Stimulated activated CD4-positive, alpha-beta T cell treated with anti-CD3 and anti-CD28 coated beads, Interleukin-4, amount 100 ng/mL, for 48 hours (primary cell): ENCODE measurements at places on chromosomes 11 and 22.

DNA sequence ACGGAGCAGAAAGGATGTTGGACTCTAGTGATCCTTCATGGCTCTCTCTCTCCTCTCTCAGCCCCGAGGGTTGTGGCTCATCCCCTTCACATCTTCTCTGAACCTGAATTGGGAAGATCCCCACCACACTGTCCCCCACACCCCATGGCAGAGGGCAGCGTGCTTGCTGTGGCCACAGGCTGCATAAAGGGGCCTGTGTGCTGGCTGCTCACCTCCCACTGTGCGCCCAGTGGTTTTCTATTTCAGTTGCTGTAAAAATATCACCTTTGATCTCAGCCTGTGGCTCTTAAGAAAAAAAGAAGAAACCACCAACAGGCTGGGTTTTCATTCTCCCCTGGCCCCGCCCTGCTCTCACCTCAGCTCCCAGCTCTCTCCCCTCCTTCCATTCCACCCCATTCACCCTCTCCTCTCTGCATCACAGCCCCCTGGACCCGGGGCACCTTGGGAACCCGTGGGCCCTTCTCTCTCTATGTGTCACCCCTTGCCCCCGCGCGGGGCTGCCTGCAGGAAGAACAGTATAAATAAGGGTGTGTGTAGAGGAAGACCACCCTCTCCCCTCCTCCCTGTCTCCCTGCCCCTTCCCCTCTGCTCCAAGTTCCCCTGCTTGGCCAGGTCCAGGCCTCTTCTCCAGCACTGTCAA lies 25.8 kb upstream of the WNT11 start:
- DNase-seq, result no peak

DNA sequence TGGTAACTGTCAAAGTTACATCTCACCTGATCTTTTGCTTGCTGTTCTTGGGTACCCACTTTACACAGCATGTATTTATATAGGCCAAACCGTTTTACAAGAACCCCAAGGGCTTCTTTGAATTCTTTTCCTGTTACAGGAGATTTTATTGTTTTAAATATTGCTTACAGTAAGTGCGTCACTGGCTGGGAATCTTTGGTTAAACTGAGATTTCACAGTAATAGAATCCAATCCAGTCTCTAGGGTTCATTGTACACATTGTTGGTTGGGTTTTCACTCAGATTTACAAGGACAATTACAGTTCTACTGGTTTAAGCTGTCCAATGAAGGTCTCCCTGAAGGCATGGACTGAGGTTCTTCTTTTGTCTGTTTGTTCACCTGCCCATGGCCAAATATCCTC lies 171.7 kb downstream of the INSC start:
- DNase-seq, result no peak

DNA sequence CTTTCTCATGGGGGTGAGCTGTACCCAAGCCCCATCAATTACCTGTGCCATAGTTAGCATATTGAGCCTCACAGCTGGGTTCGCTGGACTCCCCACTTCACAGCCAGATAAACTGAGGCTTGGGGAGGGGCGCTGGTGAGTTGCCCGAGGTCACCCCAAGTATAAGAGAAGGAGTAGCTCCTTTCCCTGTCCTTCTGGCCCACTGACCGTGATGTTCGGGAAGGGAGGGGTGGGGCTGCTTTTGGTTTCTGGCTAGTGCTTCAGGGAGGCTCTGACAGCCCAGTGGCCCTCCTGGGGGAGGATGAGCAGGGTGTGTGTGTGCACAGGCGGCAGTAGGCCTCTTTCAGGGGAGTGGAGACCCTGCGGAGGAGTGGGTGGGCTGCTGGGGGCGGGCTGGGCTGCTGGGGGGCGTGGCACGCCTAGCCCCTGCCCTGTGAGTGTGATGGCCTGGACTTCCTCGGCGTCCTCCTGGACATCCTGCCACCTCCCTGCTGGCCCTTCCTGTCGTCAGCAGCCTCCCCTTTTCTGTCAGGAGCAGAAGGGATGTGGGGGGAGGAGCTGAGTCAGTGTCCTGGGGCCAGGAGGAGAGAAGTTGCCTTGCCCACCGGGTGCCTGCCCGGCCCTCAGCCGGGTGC lies 50.3 kb downstream of the TRIOBP start:
- DNase-seq, result no peak

- DNase-seq, result no peak
These were observed 235.9 kb upstream of the ARHGAP20 start for GRCh38 chr11:110948112-110948511.

DNA sequence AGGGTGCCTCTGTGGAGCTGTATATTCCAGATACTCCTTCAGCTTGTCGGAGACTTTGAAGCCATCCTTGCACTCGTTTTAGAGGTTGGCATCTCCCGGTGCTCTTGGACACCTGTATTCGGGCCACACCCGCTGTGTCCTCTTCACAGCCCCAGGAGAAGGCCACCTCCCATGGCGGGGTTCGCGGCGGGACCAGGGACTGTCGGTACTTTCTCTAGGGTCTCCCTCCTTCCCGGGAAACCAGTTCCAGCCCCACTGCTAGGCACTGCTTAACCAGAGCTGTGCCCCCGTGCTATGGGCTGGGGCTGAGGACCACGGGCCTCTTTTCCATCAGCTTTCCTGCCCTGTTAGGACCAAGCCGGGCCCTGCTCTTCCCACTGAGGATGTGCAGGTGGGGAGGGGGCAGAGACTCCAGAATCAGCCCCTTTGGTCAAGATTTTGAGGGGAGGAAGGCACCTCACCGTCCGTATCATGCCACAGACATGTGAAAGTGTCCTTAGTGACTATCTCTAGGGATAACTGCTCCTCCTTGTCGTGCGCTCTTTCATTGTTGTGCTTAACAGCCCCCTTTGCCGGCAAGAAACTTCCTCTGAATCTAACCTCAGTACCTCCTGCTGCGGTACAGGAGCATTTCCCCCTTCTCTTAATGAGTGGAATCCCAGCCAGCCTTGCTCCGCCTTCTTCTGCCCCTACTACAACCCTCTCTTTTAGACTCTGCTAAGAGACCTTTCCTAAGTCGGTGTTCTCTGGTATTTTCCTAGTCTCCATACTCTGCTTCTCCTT lies 1.2 kb upstream of the B3GAT1 start:
- no peak for DNase-seq

DNA sequence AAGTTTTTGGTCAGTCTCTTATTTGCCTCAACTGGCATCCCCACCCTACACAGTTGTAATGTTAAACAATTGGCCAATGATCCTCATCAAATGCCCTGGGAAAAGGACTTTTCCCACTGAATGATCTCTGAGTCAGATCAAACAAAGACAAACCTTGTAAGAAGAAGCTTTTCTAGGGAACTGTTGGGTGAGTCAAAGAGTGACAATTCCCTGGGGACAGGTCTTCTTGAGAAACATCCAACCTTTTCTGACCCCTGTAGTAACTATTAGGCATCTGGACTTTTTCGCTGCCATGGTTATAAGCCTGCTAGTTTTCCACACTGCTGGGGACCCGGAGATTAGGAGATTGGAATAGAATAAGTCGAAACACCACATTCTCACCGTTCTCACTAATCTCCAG lies 789.8 kb upstream of the API5 start:
- no peak for DNase-seq

GRCh38 chr11:35978183-35978582 lies 34.3 kb downstream of the LDLRAD3 start:
- DNase-seq, result no peak

DNA sequence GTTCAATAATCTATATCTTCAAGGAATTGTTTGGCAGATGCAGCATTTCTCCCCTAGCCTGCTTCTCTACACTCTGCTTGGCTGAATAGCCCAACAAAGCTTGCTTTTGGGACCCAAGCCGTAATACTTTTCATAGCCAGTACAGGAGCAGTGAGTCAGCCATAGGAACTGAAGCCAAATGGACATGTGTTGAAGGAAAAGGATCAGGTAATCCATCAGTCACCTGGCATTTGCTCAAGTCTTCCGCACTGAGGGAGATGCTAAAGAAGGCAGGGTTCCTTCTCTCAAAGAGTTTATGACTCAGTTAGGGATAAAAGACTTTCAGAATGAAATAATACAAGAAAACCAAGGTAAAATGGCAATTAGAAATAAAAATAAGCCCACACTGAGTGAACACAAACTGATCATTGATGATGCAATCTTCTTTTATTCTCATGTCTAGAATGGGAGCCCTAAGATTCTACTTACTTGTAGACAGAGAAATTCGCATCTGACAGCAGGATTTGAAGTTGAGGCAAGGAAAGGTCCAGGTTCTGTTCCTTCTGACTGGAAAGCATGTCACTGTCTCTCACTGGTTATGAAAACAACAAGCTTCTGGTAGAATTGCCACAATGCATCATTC lies 13.2 kb downstream of the C11orf87 start:
- no peak for DNase-seq

DNA sequence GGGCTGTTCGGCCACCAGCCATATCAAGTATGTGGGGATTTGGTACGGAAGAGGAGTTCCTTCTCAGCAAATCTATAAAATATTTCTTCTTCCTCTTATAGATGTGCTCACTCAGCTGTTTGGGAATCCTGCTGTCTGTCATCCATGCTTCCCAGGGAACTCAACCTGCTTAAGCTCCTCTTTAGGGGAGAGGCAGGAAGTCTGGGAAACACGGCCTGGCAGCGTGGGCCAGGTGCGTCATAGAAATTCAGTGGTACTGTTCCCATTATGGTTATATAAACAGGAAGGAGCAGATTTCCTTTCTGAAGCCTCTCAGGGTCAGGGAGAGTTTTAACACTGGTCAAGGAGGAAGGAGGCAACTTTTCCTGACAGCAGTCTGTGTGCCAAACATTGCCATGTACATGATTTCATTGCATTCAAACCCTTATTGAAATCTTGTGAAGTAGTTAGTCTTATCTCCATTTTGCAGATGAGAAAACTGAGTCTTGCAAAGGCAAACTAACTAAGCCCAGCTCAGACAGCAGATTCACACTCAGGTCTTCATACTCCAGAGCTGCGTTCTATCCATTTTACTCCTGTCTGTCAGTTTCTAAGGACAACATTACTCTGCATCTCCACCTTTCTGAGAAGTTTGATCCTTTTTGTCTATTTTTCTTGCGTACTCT lies 35.4 kb upstream of the AMOTL1 start:
- DNase-seq, result no peak

- no peak for DNase-seq
These were observed 1.6 kb downstream of the IFITM10 start for GRCh38 chr11:1748636-1749394.

DNA sequence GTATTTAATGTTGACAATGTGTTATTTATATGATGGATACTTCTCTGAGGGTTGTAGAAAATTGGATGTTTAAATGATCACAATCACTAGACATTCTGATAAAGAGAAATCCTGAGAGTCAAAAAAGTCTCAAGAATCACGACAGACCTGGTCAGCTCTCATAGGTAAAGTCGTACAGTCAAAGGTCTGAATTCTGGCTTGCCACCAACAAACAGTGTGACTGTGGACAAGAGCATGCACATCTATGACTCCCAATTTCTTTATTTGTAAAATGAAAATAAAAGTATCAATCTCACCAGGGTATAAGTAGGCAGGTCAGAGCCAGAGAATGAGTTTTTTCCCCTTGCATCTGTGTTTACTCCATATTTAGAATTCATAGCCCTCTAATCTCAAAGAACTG lies 556.7 kb downstream of the FAM181B start:
- DNase-seq, result no peak

- DNase-seq, result no peak
These were observed 120.9 kb downstream of the GALNT18 start for GRCh38 chr11:11500744-11501487.

DNA sequence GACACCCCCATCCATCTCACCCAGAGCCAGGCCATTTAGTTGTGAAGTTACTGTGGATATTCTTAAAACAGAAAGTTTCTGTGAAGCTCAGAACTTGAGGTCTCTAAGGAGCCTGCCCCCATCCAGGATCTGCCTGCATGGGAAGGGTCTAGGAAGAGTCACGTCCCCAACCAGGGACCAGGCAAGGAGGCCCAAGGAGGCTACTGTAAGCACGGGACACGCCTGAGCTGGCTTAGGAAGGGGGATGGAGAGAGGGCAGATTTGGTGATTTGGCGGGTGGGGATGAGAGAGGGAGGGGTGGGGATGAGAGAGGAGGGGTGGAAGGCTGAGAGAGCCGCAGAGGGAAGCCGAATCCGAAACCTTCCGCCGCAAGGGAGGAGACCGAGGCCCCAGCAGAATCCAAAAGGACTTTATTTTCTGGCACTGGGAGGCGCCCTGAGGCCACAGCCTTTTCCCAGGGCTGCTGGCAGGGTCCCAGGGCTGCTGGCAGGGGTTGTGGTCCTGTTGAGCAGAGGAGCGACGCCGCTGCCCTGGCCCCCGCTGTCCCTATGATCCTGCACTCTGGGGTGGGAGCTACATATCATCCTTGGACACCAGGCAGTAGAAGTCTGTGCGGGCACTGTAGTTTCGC lies 9.4 kb downstream of the SIGIRR start:
- no peak for DNase-seq

- no peak for DNase-seq
These were observed 17.8 kb upstream of the KCTD14 start for GRCh38 chr11:78040691-78041379.

- DNase-seq, result no peak
These were observed 251.4 kb downstream of the LUZP2 start for GRCh38 chr11:24748261-24748660.

DNA sequence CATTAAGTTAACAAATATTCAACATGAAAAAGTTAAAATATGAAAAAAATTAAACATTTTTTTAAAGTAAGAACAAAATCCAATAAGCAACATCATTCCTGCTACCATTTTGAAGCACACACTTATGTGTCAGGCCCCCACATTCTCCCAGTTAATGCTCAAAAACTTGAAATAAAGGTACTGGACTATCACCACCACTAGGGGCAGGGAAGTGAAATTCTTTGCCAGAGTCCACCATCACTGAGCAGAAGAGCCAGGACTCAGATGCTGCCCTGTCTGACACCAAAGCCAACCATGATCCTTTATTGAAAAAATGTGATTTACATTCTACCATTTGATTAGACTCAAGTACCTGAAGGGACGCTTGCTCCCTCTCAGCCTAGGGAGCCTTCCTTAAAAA lies 39.1 kb downstream of the PITPNB start:
- no peak for DNase-seq

DNA sequence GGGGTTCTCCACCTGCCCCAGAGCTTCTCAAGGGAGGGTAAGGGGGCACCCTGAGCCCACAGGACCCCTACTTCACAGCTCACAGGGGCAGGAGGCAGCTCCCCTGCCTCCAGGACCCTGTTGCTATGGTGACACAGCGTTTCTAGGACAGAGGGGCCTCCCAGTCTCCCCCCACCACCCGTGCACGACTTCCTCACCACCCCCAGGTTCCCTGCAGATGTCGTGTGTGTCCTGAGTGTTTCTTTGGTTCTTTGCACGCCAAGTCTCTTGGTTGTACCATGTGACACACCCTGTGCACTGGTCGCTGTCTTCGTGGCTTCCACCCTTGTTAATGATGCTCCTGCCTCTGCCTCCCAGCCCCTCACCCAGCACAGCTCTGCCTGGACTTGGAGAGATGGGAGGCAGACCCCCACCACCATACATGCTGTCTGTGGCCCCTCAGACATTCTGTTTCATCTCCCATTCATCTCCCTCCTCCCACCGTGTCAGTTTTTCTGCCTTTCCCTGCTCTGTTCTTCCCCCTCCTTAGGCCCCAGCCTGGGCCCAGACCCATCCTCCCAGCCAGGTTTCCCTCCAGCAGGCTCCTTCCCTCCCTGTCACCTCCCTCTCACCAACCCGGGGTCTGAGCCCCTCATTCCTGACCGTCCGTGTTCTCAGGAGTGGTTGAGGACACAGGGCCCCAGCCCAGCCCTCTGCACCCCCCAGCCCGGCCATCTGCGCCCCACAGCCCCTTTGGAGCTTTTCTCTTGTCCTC lies 24.5 kb upstream of the RAB1B start:
- DNase-seq, result no peak
